ENCODE measurements at places on chromosomes 13 and 19. TPM values are rescaled to one million over a fixed set of nuclear protein-coding genes. Genes with fewer than 3 reads are reported as not detected.

Gene KCNC3
- not detected for total RNA-seq

Gene GRK1
- not detected for total RNA-seq

Gene ZNF420
- total RNA-seq, result 2.9 TPM

Gene ITGBL1
- total RNA-seq, result 301 TPM

Gene RFXANK
- total RNA-seq, result 38.0 TPM

Gene PRTN3
- total RNA-seq, result not detected

Gene PINLYP
- total RNA-seq, result 6.4 TPM

Gene KLK5
- 0.99 TPM for total RNA-seq

Gene S1PR4
- not detected for total RNA-seq

Gene ZNF506
- total RNA-seq, result 7.1 TPM

Gene RTBDN
- total RNA-seq, result not detected

Gene IER2
- 20.3 TPM for total RNA-seq

Gene NPAS1
- 0.49 TPM for total RNA-seq

Gene SAE1
- total RNA-seq, result 70.2 TPM

Gene DPF1
- 2.7 TPM for total RNA-seq

Gene MTUS2
- 0.36 TPM for total RNA-seq

Gene KLK6
- not detected for total RNA-seq

Gene PCDH9
- total RNA-seq, result 5.0 TPM

Gene ANKLE1
- total RNA-seq, result 0.41 TPM

Gene DNAJB1
- total RNA-seq, result 54.7 TPM

Gene ZNF440
- 6.6 TPM for total RNA-seq

Gene TMEM272
- total RNA-seq, result not detected

Gene FGF14
- total RNA-seq, result 1.4 TPM

Gene RRAS
- total RNA-seq, result 52.4 TPM

Gene FXYD5
- 59.8 TPM for total RNA-seq

Gene ZNF85
- 11.4 TPM for total RNA-seq

Gene RUBCNL
- 0.16 TPM for total RNA-seq

Gene ARGLU1
- total RNA-seq, result 64.1 TPM

Gene DUS3L
- total RNA-seq, result 82.9 TPM

Gene PIAS4
- 23.8 TPM for total RNA-seq

Gene F2RL3
- total RNA-seq, result not detected

Gene LILRB5
- total RNA-seq, result not detected

Gene NOTCH3
- total RNA-seq, result 44.4 TPM

Gene ZNF69
- total RNA-seq, result 9.0 TPM

Gene ZNF229
- 23.4 TPM for total RNA-seq

Gene PLEKHA4
- 28.9 TPM for total RNA-seq

Gene ZNF584
- total RNA-seq, result 17.1 TPM

Gene ZNF99
- total RNA-seq, result not detected

Gene SH2D3A
- not detected for total RNA-seq

Gene ZNF569
- 8.4 TPM for total RNA-seq

Gene CGB2
- total RNA-seq, result not detected

Gene ATP4B
- not detected for total RNA-seq
